ENCODE measurements at places on chromosomes 16 and 17.
A peak's percentile ranks its signal among the peaks of the same experiment; 100 is the strongest.

GRCh38 chr17:41421116-41421515 lies 3.3 kb downstream of the KRT37 start:
- DNase-seq: no peak

DNA sequence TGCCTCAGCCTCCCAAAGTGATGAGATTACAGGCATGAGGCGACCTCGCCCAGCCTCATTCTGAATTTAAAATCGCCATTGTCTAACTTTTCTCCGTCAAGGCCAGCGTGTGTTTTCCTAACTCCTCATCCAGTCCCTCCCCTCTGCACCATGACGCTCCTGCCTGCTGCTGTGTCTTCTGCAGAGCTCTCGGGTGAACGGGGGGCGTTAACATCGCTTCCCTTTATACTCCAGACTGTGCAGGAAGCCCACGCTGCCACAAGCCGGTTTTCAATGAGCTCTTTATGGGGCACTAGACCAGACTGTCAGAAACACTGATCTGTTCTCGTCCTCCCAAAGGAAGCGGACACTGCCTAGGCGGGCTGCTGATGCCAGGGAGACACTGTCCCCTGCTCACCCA lies 13.2 kb downstream of the AANAT start:
- DNase-seq: peak; percentile 46

GRCh38 chr16:15491411-15491810 lies 57.0 kb downstream of the BMERB1 start:
- DNase-seq: no peak

DNA sequence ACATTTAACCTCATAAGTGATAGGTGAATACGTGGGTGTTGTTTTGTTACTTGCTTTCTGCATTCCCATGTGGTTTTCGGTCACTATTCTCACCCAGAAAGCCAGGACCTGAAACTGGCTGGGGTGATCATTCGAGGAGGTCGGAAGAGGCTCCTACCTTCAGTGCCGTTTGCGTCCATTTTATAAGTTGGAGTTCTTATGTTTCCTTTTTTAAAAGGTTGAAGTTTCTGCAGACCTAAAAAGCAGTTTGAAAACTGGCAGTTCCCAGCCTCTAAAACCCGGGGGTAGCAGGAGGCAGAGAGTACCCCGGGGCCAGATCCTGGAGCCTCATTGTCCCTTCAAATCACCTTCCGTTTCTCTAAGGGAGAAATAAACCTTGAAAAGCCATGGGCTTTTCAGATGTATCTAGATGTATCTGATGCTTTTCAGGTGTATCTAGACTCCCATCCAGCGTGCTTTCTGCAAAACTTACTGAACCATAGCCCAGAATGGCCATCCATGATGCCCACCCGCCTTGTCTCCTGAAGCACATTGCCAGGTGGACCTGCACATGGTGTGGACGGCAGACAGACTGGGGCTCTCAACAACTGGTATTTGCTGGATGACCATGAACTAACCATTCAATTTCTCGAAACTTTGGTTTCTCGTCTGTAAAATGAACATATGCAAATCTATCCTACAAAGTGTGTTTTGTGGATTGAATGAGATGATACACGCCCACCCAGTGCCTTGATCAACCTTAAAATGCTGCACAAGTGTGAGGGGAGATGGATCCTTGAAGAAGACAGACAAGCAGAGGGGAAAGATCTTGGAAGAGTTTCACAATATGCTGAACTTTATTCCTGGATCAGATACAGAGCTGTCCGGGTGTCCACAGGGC lies 1.3 kb downstream of the NLRC5 start:
- no peak for DNase-seq

GRCh38 chr17:81364278-81365147 lies 30.7 kb upstream of the BAHCC1 start:
- DNase-seq: no peak

DNA sequence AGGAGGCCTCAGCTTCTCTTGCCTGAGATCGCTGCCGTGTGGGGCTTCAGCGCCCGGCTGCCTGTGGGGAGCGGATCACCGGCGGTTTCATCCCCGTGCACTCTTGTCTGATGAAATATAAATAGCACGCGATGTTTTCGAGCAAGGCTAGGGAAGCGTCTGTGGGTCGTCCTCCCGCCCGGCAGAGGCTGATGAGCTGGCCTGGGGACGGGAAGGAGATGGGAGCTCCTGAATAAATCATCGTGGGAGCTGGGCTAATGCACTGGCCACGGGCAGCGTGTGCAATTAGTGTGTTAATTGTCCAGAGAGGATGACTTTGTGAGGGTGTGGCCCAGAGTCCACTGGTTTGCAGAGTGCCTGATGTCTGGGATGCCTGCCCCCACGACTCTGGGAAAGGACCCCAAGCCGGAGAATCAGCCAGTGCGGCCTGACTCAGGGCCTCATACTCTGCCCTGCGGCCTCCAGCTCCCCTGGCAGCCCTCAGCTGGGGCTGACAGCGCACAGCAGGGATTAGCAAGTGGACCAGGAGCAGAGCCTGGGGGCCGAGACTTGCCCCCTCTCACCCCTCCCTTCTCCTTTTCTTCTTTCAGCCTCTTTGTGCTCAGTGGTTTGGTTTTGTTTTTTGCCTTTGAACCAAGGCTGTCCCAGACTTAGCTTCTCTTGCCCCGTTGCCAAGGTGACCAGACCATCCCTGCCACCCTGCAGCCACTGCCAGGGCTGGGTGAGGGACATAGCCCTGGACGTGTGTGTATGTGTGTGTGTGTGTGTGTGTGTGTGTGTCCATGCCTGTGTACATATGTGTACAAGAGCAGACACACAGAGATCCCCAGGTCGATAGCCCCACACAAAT lies 21.4 kb downstream of the KCNJ12 start:
- DNase-seq: no peak

DNA sequence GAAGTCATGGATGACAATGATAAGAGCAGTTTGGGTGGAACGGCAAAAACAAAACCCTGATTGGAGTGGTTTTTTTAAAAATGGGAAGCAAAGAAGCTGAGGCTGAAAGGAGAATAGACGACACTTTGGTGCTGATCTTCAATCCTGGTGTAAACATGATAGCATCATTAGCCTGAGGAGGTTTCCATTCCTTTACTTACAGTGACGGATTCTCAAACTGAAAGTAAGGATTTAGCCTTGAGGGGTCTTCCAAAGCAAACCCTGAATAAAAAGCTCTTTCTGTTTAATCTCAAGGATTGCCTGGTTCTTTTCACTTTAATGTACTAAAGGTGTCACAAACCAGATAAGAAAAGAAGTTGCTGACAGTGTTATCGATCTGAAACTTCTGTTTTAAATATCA lies 69.3 kb downstream of the KCNJ2 start:
- no peak for DNase-seq

DNA sequence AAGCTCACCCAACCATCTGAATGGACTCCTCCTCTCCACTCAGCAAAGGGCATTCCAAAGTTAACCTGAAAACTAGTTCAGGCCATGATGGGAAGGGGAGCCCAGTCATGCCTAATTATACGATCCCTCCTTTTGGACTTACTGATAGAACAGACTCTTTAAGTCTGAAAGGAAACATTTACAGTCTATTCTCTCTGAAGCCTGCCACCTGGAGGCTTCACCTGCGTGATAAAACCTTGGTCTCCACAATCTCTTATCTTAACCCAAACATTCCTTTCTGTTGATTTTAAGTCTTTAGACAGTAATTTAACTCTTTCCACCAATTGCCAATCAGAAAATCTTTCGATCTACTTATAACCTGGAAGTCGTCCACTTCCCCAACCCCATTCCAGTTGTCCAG lies 9.0 kb upstream of the MPP2 start:
- DNase-seq: no peak

GRCh38 chr17:7839876-7840261 lies 5.9 kb downstream of the KDM6B start:
- DNase-seq: no peak

DNA sequence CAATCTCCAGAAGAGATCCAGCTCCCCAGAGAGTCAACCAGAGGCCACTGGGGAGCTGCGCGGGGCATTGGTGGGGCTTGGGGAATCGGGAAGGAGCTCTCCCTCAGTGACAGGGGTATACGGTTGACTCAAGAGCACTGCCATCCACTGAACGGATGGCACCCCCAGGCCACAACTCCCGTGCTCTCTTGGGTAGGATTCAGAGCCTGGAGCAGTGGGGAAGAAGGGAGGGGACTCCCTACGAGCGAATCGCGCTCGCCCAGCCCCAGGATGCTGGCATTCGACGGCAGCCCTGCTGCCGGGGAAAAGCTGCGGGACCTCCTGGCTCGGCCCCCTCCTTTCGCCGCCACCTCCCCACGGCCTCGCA lies 473 bp upstream of the TPPP3 start:
- no peak for DNase-seq

DNA sequence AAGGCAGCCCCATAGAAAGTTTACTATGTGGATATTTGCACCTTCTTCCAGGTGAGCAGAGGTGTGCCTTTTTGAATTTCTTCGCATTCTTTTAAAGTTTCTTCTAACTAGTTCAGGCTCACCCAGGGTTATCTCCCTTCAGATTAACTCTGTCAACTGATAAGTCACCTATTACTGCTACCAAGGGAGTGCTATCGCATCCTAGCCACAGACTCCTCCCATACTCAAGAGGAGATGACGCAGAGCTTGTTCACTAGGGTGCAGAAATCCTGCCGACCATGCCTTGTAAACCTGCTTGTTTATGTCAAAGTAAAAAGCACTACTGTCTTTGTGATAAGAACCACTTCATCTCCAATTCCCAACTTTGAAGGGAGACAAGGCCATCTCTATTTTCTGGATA lies 390.1 kb downstream of the RBFOX1 start:
- no peak for DNase-seq
